ENCODE measurements at places on chromosomes 12 and 14.

DNA sequence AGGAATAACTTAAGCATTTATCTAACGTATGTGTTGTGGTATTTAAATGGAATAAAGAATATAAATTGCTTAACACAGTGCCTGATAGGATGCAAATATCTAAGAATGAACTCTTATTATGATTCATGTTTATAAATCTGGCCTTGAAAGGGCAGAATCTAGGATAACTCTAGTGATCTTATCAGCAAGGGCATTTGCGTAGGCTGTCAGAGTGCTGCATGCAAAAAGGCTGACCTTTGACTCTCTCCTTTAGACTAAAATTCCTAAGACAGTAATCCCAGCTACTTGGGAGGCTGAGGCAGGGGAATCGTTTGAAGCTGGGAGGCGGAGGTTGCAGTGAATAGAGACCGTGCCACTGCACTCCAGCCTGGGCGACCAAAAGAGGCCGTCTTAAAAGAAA, 31.3 kb upstream of the ANP32D start:
- no peak for DNase-seq

GRCh38 chr14:85252011-85252410, 277.9 kb upstream of the FLRT2 start:
- peak; percentile 4 for DNase-seq

GRCh38 chr14:104444159-104445030, 135.2 kb upstream of the C14orf180 start:
- no peak for DNase-seq

DNA sequence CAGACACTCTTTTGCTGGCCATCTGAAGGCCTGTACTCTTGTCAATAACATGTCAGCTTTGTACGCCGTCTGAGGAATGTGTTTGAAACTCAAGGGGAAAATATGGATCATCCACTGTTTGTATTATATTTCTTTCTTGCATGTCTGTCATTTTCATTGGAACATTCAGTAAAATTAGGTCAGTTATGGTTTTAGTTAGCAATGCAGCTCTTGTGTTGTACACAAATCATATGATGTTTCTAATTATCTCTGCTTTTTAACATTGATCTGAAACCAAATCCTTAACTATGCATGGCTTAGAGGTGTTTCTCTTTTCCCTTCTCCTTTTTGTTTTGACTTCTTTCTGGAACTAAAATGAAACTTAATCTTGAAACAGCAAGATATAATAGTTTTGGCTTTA, 333.6 kb upstream of the PRICKLE1 start:
- no peak for DNase-seq

All from RCC 7860 (cell line).